ENCODE measurements at places on chromosomes 3 and 15.

- DNase-seq: peak; percentile 92
These were observed 14.4 kb downstream of the RNU5B-1 start for GRCh38 chr15:65318870-65319356.

DNA sequence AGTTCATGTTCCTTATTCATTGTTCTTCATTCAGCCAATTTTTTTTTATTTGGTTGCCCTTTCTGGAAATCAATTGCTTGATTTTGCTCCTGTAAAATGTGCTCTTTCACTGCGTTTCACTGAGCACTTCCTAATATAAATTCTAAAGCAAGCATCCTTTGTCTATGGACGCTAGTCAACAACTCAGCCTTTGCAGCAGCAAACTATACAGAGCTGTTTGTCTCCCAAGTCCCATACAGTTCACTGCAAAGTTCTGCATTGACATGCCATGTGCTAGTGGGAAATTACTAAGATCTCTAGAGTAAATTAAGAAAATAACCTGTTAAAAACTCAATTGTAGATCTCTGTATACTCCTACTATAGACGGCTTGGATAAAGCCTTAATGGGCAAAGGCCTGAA is 130.1 kb upstream of the BHLHE40 start:
- DNase-seq: no peak

- DNase-seq: no peak
These were observed 156.2 kb upstream of the TP63 start for GRCh38 chr3:189474944-189475343.

DNA sequence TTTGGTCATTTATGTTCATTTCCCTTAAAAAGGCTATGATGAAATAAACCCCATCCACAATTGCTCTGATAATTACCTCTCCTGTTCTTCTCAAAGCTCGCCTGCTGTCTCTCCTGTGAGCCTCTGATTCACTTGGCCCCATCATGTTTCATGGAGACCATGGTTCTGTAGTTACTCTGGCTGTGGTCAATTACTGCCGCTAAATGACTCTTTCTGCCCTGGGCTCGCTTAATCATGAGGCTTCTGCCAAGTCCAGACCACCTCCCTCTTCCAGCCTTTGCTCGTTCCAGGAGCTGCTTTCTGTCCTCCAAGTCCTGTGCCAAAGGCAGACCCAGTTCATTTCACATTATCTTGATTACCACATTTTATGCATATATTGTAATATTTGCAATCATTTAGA is 91.9 kb downstream of the THSD4 start:
- no peak for DNase-seq

DNA sequence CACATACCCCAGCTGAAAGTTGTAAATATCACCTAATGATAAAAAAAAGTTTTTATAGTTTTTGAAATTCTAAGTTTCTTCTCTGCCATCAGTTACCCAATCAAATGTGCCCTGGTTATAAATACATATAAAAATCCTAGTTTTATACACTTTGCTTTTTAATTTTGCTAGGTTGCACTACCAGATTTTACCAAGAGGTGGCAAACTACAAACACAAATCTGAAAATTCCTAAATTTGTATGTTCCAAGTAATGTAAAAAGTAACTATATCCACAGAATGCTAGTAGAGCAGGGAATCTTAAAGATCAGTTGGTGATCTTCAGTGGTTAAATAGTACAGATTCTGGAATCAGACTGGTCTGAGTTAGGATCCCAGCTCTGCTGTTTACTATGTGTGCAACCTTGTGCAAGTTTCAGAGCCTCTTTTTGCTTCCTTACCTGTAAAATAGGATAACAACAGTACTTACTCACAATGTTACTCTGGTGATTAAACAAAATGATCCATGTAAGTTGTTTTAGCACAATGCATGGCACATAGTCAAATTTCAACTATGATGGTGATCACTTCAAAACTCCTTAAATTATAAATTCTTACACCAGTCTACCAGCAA is 11.0 kb downstream of the TRPM7 start:
- DNase-seq: peak; percentile 50

GRCh38 chr3:161568671-161569070 is 72.1 kb downstream of the OTOL1 start:
- DNase-seq: no peak

DNA sequence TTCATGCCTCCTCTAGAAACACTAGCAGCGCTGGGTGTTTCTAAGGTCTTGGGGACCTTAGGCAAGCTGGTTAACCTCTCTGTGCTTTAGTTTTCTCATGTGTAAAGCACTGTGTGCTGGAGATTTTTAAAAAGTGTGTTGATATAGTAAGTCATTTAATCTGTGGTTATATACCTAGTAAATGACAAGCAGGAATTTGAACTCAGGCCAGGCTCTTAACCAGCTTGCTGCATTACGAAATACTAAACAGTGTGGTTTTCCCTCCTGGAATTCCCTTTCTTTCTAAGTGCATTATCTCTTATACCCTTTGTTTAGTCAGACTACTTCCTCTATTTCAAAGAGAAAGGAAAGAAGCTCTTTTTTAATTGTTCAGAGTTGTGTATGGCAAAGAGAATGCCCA is 26.5 kb downstream of the NEO1 start:
- no peak for DNase-seq

- no peak for DNase-seq
These were observed 379.7 kb upstream of the EPHA6 start for GRCh38 chr3:96434651-96435050.

DNA sequence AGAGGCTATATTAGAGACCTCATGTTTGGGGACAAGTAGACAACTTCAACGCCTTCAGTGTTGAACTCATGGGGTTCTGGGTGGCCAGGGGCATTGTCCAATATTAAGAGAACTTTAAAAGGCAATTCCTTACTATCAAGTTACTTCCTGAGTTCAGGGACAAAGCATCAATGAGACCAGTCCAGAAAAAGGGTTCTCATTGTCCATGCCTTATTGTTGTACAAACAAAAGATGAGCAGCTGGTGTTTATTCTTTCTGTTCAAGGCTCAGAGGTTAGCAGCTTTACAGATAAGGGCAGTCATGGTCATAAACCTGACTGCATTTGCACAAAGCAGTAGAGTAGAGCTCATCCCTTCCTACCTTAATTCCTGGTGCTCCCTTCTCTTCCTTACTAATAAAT is 18.5 kb upstream of the PDHB start:
- no peak for DNase-seq

DNA sequence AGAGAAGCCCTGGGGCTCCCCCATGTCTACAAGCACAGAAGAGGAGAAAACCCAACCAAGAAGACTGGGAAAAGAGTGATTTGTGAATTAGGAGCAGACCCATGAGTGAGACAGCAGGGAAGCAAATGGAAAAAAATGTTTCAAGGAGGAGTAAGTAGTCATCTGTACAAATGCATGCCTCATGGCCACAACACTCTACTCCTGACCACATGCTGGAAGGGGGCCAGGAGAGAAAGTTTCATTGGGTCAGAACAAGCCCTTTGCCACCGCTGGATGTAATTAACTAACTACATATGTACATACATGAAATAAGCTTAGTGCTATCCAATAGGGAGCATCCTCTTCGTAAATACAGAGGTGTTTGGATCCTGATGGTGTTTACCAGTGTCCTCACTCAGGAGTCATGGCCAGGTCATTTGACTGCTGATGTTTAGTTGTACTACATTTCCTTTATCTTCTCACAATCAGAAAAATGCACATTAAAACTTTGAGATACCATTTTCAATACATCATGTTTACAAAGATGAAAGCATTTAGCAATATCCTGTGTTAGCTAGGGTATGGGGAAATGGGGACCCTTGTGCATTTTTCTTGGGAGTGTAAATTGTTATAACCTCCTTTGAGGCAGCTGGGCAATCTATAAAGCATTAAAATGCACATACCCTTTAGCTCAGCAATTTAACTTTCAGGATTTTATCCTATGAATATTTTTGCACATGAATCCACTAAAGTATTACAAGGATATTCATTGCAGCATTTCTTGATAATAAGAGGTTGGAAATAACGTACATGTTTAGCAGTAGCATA is 27.1 kb downstream of the CLRN1 start:
- DNase-seq: no peak

DNA sequence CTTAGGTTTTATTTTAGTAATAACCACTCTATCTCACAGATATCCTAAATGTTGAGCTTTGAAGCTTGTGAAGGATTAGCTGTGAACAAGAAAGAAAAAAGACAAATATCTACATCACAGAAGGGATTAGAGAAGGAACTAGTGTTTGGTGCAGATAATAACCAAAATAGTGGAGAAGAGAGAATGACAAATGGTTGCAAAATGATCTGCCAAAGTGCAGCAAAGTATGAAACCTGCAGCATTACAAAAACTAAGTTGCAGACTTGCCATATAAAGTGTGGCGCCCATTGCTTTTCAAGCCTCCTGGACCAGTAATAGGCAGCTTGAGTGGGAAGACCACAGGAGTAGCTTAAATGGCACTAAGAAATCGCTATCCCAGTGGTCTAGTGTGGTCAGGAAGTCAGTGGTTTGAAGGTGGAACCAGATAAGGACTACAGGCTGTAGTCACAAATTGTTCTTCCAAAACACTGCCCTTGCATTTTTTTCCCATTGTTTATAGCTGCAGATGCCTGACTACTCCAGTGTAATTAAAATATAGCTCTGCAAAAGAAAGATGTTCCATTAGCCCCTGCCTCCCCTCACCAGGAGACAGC is 20.7 kb downstream of the TPM1 start:
- DNase-seq: no peak

GRCh38 chr15:76349301-76350070 is 12.9 kb downstream of the ISL2 start:
- DNase-seq: no peak

DNA sequence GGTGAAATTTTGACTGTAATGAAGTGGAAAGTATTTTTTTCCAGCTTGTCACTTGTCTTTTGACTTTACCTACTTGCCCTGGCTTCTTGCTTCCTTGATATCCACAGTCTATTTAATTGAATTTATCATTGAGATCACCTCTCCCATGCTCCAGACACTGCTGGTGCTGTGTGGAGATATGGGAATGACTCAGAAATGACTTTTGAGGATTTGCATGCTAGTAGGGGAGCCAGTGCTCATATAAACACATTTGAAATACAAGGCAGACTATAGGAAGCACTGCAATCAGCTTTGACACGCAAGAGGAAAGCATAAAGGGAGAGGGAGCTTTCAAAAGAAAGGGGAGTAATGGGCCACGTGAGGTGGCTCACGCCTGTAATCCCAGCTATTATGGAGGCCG is 7.3 kb upstream of the TRPM1 start:
- no peak for DNase-seq

DNA sequence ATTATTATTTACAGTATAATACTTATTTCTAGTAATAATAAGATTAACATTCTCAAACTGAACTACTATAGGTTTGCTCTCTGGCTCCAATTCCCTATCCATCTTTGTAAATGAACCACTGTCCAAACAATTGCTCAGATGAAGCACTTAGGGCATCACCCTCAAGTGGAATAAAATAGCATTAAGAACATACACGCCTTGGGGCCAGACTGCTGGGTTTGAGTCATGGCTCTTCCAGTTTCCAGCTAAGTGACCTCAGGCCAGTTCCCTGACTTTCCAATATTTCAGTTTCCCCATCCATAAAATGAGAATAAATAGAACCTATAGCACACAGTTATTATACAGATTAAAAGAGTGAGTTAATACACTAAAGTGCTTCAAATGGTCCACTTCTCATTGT is 507.2 kb downstream of the MAGI1 start:
- no peak for DNase-seq

- DNase-seq: no peak
These were observed 9.8 kb downstream of the MSL2 start for GRCh38 chr3:136186344-136186743.

Data from Karpas-422 (cell line).